K562 (cell line): ENCODE measurements at places on chromosomes 13 and 19. TPM values are rescaled to one million over a fixed set of nuclear protein-coding genes. Genes with fewer than 3 reads are reported as not detected.

DNA sequence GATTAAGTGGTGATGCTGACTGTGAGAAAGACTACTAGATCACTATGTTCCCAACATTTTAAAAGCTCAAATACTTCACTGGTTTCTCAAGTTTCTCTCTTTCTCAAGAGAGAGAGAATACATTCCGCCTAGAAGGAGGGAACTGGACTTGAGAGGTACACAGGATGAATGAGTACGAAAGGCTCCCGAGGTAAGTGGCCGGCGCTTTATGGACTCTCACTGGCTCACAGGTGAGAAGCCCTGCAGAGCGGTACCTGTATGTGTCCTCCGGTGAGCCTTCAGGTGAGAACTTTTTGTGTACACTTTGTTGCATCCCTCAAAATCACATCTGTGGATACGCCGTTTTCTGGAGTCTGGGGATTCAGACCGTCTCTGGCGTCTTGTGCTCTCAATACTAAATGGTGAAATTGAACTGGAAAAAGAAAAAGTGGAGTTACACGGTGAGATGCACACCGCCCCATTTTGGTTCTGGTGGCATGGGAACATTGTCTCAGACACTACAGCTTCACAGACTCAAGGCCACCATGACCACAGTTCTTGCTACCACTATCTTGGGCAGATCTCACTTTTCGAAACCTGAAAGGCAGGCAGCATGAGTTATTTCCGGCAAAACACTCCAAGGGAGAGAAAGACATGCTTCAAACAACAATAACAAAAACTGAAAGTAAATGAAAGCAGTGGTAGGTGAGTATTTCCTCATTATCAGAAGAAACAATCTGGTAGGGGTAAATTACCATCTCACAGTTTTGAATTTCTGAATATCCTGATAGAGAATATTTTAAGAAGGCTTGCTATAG lies 418.9 kb downstream of the KLF12 start:
- no peaks in the 10 kb centered on the region for H3K27me3 ChIP-seq
- H3K27ac ChIP-seq = no peak overlapping the region
- DNase-seq = no peak

DNA sequence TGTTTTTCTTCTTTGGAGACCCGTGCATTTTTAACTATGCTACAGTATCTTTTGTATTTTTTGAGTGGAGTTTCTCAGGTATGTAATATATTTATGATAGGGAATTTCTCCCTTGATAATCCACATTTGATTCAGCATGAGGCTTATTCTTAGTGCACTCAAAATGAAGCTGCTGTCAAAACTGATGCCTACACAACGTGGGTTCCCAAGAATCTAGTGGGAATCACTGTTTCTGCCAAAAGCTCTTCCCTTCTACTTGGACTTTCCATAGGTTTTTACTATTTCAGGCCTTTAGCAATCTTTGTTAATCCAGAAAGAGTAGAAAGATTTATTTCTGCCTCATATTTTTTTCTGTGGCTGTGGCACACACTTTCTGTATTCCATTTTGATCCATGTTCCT lies 1003.7 kb downstream of the SLITRK5 start:
- H3K36me3 ChIP-seq = no peaks in the 10 kb centered on the region
- H3K27me3 ChIP-seq = no peaks in the 10 kb centered on the region
- DNase-seq = no peak
- H3K27ac ChIP-seq = no peak overlapping the region
- no peak overlapping the region for H3K4me3 ChIP-seq

The DENND1C gene
- 0.49 and 0.78 TPM in 2 replicates for total RNA-seq

The MATK gene
- 41.5 and 45.3 TPM in 2 replicates for total RNA-seq

The PROSER1 gene
- total RNA-seq = 30.5 and 36.2 TPM in 2 replicates
